ENCODE measurements at places on chromosomes 11 and 22.

- peak; percentile 25 for DNase-seq
Measured at GRCh38 chr11:73989156-73989555, 6.5 kb upstream of the UCP2 start.

DNA sequence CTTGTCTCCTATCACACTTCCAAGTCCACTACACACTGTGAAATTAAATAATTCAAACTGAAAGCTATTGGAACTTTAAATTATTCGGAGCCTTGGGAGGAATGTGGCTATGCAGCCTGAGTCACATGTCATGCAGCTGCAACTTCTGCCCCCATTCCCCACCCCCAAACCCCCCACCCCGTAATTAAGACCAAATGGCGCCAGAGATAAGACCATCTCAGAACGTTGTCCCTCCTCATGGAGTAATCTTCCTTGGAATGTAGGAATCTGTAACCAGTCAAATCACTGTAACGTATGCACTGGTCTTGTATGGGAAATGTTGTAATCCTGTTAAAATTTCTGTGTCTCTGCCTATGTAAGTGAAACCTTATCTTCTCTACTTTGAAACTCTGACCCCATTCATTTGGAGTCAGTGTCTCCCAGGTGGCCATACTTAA is 37.0 kb downstream of the GAB2 start:
- DNase-seq = no peak

DNA sequence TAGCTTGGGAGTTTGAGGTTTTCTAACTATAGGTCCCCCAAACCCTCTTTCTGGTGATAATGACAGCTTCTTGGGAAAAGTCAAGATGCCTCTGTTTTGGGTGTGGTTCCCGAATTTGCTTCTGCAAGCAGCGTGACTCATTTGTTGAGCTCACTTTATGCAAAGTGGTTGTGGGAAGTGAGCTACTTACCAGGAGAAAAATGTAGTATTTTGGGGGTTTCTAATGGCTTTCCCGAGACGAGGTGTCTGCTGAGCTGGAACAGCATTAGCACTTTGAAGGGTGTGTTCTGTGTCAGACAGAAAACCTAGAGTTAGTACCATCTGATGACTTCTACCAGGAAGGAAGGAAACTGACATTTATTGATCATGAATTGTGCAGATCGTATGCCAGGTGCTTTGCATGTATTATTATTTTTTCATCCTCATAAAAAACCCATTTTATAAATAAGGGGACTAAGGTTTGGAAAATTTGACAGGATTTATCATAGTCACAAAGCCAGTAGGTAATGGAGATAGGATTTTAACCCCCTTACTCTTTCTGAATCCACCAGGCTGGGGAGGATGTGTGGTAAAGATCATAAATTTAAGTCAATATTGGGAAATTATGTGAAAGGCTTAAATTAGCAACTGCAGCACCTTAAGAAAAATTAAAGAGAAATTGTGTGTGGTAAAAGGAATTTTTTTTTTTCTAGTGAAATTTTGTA is 108.8 kb upstream of the CD44 start:
- peak; percentile 49 for DNase-seq

- DNase-seq = no peak
Measured at GRCh38 chr11:44992774-44993173, 42.1 kb upstream of the TP53I11 start.

DNA sequence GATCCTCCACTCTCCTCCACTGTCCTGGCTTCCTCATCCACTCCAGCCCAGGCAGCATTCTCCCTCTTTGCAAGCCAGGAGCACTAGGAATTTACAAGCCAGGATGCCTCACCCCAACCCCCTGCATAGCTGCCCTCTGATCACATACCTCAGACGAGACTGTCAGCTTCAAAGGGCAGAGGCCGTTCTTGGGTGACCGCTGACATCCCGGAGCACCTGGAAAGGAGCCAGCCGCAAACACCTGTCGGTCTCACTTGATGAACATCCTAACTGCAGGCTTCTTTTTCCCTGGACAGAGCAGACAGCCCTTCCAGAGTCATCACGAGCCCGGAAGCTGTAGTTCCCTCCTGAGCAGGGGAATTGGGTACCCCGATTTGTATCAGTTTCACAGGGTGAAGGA is 451.3 kb upstream of the B3GAT1 start:
- no peak for DNase-seq

GRCh38 chr11:35167426-35167954 is 28.5 kb downstream of the CD44 start:
- no peak for DNase-seq

DNA sequence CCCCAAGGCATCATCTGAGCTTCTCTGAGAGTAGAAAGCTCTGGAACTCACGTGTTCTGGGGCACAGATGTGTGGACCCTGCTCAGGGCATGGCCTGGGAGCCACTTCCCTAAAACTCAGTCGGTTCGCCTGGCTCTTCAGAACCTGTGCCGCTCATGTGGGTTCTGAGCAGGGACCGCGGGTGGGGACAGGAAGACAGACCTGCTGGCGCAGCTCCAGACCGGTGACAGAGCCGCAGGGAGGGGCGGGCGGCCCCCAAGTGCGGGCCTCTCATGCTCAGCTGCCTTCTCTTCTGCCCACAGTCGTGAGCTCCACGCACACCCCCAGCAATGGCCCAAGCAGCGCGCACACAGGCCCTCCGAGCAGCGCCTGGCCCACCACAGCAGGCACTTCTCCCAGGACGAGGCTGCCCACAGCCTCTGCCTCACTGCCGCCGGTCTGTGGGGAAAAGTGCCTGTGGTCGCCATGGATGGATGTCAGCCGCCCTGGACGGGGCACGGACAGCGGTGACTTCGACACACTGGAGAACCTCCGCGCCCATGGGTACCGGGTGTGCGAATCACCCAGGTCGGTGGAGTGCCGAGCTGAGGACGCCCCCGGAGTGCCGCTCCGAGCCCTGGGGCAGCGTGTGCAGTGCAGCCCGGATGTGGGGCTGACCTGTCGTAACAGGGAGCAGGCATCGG is 24.2 kb downstream of the MUC5AC start:
- DNase-seq = no peak

GRCh38 chr22:49826603-49827270 is 936 bp downstream of the BRD1 start:
- peak; percentile 42 for DNase-seq

GRCh38 chr11:86152006-86152862 is 83.3 kb upstream of the PICALM start:
- DNase-seq = no peak

DNA sequence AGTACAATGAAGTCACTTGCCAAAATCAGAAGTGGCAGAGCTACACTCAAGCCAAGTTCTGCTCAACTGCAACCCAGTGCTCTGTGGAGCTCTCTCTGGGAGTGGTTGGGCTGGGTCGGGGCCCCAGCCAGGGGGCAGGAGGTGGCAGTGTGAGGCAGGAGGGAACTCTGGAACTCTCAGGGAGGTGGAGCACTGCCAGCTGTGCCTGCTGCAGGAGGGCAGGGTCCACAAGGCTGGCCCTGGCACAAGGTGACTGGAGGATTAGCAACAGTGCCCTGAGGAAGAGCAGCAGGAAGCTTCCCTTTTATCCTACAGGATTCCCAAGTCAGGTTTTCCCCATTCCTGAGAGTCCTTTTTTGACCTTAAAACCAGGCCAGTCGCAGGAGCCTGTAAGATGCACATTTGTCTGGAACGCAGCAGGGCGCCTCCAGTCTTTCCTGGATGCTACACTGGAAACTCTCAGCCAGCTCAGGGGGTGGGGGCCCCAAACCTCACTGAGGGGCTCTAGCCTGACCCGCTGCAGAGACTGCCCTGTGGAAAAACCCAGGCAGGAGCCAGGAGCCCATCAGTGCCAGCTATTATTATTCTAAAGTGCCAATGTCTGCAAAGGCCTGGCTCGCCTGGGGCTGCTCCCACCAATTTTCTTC is 31.8 kb downstream of the DKK3 start:
- DNase-seq = no peak

DNA sequence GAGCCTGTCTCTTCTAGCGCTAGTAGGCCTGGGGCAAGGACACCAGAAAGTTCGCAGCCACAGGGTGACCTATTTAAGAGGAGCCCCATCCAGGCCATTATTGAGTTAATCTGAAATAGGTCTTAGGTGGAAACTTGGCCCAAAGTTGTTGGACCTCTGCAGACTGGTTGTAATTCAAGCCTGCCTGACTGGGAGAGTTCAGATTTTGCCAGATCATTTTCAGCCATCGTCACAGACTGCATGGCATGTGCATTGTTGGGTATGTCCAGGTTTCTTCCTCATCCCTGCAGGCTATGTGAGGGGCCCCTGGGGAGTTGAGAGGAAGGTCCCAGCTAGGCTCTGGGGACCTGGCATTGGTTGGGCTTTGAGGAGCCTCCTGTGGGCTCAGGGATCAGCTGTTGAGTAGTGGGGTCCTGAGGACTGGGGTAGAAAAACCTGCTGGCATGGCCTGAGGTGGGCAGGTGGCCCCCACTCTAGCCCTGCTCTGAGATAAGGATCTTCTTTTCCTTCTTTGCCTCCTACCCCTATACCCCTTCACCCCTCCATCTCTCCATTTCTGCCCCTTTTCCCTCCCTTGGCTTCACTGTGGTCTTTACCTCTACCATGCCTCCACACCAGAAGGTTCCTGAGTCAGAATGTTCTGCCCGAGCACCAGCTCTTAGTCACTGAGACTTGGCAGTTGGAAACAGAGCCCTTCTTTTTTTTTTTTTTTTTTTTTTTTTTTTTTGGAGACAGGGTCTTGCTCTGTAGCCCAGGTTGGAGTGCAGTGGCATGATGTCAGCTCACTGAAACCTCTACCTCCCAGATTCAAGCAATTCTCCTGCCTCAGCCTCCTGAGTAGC is 112.7 kb downstream of the MORC2 start:
- no peak for DNase-seq

- no peak for DNase-seq
Measured at GRCh38 chr11:79708319-79708932, 267.6 kb upstream of the TENM4 start.

GRCh38 chr11:6705905-6706535 is 22.9 kb upstream of the MRPL17 start:
- DNase-seq = peak; percentile 59

DNA sequence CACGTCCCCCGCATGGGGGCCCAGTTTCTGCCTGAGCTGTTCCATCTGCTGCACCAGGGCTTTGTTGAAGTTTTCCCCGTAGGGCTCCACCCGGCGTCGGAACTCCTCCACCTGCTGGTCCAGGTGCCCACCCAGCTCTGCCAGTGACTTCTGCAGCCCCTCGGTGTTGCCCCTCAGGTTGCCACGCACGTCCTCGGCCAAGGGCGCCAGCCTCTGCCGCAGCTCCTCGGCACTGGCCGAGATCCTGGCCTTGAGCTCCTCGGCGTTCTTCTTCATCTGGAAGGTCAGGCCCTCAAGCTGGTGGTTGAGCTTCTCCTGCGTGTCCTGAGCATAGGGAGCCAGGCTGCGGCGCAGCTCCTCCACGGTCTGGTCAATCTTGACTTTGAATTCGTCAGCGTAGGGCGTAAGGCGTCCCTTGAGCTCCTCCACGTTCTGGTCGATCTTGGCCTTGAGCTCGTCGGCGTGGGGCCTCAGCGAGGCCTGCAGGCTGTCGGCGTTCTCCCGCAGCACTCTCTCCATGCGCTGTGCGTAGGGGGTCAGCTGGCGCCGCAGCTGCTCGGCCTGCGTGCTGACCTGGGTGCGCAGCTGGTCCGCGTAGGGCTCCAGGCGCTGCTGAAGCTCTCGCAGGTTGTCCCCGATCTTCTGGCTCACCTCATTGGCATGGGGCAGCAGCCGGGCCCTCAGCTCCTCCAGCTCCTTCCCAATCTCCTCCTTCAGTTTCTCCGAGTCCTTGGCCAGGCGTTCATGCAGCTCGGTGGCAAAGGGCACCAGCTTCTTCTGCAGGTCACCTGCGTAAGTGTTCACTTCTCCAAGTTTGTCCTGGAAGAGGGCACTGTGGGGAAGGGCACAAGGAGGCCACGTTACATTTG is 1.8 kb downstream of the APOA4 start:
- DNase-seq = no peak

GRCh38 chr22:43882122-43882767 is 9.6 kb downstream of the PNPLA5 start:
- DNase-seq = no peak

DNA sequence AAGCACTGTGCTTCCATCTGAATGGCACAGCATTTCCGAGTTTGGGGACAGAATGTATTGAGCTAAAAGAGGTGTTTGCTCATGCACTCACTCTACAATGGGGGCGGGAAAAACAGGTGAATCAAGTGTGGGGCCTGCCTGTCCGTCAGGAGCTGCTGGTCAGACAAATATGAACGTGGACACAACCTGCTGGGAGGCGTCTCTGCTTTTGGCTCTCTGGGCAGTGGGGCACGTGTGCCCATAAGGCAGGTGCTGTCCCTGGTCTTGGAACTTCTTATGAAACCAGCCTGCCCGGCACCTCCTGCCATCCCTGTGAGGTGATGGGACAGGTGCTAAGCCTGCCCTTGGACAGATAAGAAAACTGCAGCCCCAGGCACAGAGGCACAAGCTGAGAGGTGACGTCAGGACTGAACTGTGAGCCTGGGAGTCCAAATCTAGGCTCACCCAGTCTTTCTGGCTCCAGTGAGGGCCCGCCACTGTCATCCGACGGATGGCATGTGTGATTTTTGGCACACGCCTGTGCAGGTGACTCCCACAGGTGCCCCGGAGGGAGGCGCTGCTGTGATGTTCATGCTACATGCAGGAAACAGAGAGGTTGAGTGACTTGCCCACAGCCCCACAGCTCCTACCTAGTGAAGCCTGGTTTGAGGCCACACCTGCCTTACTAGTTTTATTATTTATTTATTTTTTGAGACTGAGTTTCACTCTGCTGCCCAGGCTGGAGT is 51.6 kb downstream of the SMIM38 start:
- DNase-seq = no peak

All from CD4-positive, alpha-beta T cell treated with Interleukin-12 subunit alpha and Interleukin-12 subunit beta, for 1 hour (primary cell).